Stimulated activated CD8-positive, alpha-beta memory T cell treated with anti-CD3 and anti-CD28 coated beads, Interleukin-2, amount 100 ng/mL, for 48 hours (primary cell): ENCODE measurements at places on chromosomes 6 and 20.

DNA sequence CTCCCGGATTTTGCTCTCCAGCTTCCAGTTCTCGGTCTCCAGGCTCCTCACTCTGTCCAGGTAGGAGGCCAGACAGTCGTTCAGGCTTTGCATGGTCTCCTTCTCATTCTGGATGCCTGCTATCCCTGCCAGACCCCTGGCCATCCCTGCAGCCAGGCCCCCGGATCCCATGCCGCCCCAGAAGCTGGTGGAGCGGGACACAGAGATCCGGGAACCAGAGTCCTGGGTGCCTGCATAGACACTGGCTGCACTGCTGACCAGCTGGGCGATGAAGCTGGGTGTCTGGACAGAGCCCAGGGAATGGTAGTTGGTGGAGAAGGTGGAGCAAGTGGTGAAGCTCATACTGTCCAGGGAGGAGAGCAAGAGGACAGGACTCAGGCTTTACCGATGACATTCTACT lies 2.9 kb upstream of the CALHM6 start:
- DNase-seq, result no peak

- no peak for DNase-seq
These were observed 3.4 kb upstream of the HLA-A start for GRCh38 chr6:29938746-29939508.

DNA sequence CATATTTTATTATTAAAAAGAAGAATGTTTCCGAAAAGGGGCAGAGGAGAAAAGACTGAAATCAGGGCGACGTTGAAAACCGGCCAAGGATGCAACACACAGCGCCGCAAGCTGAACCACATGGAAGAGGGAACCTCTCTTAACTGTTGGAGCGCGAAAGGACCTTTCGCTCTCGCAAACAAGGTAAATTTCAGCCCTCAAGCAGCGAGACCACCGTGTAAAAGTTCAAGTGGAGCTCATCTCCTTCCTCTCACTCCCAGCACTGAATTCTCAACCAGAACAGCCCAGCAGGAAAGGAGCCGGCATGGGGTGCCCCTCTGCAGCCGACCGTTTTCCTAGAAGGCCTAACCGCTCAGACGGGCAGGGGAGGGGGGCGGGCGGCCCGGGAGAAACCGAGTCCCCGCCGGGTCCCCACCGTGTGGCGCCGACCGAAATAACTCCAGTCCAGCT lies 621 bp downstream of the GPR63 start:
- DNase-seq, result no peak

- DNase-seq, result no peak
These were observed 493.8 kb downstream of the UTRN start for GRCh38 chr6:144778773-144779492.

DNA sequence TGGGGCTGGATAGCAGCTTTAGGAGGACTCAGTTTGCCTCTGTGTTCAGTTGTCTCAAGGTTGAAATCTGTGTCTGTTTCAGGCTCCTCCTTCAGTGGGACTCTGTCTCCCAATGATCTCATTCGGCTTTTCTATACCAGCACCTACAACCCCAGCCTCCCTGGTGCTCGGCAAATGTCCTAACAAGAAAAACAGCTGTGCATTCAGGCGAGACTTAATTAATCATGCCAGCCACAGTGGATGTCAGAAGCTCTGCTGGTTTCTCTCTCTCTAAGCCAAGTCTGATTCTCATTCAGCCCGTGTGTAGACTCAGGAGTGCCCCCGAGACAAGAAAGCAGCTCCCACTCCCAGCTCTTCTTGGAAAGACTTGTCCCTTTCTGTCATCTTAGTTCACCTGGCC lies 46.8 kb downstream of the SUN5 start:
- no peak for DNase-seq

- DNase-seq, result no peak
These were observed 207.7 kb upstream of the DTNBP1 start for GRCh38 chr6:15870333-15871043.

GRCh38 chr20:17662333-17663039 lies 19.6 kb downstream of the RRBP1 start:
- DNase-seq, result no peak

- DNase-seq, result no peak
These were observed 1.6 kb upstream of the REV3L start for GRCh38 chr6:111484633-111484930.

DNA sequence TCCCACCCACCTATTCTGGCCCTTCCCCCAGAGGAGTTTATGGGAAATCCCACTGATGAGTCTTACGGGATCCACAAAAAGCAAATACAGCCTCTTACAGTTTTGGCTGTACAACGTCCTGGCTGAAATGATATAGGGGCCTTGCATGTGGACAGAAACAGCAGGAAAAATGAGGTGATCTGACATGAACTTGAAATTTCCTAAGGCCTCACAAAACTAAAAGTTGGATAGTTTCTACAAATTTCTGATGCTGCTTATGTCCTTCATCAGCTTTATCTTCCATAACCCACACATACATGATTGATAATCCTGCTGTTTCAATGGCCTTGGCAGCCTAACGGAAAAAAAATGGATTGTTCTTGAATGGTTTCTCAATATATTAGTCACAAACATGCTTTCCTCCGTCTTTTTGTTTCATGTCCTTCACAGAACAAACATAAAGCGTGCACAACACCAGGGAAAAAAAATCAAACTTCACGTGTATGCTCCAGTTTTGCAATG lies 118.8 kb downstream of the BMP5 start:
- DNase-seq, result no peak

GRCh38 chr6:38241200-38241871 lies 398.4 kb downstream of the BTBD9 start:
- DNase-seq, result no peak

- peak; percentile 32 for DNase-seq
These were observed 353 bp downstream of the TRAM2 start for GRCh38 chr6:52576392-52577021.

- DNase-seq, result no peak
These were observed 3.4 kb downstream of the LY86 start for GRCh38 chr6:6591778-6592465.

DNA sequence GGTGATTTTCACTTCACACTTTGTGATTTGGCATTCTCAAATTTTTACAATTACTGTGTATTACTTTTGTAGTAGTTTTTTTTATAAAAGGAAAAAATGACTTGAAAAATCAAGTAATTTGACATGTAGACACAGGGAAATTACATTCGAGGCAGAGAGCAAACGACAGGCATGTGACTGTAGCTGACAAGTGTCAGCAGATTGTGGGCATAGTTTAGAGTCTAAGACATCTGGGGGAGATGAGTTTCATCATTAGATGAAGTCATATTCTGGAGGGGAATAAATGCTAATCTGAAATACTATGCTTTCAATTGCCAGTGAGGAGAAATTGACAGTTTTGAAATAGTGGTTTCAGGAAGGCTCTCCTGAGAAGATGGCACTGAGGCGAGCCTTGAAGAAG lies 126.0 kb downstream of the MTHFD1L start:
- no peak for DNase-seq
